K562 (cell line): ENCODE measurements at places on chromosomes 7 and 10.

DNA sequence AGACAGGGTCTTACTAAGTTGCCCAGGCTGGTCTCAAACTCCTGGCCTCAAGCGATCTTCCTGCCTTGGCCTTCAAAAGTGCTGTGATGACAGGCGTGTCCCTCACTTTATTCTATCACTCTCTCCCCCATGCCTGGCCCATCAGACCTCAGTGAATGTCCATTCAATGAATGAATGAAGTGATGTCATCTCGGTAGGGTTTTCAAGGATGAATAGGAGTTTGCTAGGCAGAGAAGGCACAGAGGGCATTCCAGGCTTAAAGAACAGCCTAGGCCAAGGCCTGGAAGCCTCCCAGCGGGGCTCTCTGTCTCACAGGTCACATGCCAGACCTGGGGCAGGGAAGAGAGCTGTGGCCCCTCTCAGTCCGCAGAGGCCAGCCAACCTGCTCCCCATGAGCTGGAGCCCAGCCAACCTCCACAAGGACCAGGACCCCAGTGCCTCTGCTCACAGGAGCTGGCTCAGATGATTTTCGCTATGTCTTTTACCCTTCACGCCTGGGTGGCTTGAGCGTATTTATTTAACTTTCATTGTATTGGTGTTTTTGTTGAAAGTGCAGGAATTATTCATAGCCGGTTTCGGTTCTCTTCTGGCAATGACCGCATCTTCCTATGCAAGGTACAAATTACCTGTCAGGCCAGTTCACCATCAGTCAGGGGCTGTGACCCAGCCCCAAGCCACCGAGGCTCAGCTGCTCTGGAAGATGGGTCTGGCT, 11.8 kb upstream of the TNRC18 start:
- DNase-seq = no peak

DNA sequence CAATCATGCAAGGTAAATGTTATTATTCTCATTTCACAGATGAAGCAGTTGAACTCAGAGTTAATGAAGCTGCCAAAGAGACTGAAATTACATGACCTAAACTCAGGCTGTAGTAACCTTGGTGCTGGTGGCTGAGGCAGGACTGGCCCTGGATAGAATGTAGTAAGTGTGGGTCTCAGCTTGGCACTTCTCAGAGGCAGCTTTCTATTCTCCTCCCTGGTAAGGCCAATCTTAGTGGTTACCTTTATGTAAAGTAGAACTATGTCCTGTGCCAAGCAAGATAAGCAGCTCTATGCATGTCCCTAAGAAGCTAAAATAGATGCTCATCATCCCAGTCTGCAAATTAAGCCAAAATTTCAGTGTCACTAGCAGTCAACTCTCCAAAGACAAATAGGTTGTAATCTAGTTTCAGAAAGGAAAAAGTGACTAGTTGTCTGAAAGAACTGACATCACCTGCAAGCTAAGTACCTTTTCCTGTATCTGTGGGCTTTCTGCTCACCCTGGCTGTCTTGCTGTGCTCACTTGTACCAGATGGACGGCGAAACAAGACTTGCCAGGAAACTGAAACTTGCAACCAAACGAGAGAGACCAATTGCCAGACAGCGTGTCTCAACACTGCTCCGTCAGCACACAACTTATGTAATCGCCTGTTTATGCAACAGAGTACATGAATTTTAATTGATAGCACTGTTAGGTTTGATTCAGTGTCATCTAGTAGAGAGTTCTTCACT, 43.7 kb downstream of the CH25H start:
- DNase-seq = no peak

DNA sequence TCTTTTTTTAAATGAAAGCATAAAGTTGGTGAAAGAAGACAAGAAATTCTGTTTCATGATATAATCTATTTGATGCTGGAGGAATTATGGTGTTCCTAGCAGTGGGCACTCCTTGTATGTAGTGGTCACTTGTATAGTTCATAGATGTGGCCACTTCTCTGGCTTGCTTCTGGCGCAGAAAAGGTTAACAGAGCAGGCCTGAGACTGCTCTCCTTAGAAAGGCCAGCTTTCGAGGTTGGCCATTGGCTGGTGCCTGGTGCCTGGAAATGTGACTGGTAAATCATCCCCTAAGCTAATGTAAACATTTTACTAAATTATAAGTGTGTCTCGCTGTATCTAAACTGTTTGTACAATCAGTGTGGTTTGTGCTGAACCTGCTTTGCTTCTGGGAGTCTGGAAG, 276.1 kb downstream of the PHTF2 start:
- DNase-seq = no peak

DNA sequence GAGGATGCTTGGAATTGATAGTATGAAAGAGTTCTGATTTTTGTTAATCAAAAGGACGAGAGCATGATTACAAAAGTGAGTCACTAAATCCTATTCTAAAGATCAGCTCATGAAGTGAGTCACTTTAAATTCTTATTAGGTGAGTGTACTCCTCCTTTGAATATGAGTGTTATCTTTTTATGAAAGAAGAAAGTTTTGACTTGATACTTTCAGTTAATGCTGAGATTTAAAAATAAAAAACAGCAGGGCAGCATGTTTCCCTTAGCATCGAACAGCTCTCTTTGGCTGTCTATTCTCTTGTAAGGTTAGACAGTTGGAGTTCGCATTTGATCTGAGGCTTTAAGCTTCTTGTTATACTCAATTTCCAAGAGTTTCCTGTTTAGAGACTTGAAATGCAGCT, 222.0 kb downstream of the TWIST1 start:
- no peak for DNase-seq

DNA sequence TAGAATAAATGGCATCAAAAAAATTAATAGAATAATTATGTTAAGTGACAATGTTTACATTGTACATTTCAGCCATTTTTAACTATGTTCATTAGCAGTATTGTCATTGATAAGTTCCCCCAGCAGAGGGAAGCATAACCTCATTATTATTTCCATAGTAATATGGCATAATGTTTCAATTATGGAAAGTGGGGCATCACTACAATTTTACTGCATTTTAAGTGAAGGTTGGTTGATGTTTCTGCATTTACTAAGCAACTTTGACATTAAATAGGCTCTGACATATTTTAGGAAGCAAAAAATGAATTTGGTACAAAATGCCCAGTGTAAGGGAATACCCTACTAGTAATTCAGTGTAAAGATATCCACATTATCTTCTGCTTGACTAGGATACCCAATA, 218.3 kb downstream of the SEMA3A start:
- peak; percentile 48 for DNase-seq

DNA sequence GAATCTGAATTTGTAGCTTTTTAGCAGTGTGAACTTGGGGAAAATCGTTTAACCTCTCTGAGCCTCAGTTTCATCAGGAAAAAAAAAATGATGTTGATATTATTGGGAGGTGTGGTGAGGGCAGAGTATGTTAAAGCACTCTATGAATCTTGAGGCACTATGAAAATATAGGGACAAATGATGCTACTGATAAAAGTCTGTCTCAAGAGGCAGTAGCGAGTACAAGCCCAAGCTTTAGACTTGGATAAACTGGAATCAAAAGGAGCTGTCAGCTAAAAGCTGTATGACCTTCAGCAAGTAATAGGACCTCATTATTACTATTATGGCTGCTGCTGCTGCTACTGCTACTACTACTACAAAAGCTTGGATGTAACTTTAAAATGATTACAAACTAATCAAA, 8.4 kb downstream of the ZNF277 start:
- no peak for DNase-seq

- DNase-seq = no peak
Observed at GRCh38 chr10:49624629-49625028, 10.8 kb downstream of the CHAT start.

- DNase-seq = no peak
Observed at GRCh38 chr7:142150869-142151268, 39.4 kb downstream of the MGAM2 start.

- DNase-seq = no peak
Observed at GRCh38 chr7:15916681-15917380, 230.3 kb upstream of the MEOX2 start.

- DNase-seq = no peak
Observed at GRCh38 chr7:64874562-64875250, 28.4 kb upstream of the ZNF273 start.

DNA sequence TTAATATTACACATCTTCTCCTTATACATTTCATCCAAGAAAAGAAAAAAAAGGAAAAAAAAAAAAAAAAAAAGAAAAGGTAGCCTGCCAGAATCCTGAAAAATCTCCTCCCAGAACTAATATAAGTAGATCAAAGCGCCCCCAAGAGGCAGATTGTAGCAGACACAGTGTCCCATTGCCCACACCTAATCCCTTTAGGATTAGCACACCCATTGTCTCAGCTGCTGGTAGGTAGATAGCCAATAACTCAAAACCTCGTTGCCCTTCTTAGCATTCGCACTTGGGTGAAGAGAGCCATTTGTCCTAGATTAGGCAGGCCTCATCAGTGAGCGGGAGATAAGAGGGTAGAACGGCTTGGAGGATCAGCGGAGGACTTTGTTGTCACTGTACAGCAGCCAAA, 100.2 kb upstream of the SORCS1 start:
- DNase-seq = peak; percentile 6

DNA sequence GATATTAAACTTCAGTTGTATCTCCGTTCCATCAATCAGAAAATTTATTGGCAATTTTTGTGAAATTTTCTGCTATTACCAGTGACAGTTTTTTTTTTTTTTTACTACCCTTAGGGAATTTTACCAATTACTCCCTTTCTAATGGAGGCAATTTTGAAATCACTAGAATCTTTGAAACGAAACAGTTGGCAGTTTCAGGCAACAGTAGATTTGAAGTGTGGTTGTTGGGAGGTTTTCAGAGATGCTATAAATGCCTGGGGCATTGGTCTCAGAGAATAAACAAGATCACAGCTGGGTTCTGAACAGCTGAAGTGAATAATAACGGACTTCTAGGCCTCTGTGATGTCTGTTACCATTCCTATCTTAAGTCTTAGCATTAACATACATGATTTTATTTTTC, 535.9 kb upstream of the POT1 start:
- DNase-seq = no peak

DNA sequence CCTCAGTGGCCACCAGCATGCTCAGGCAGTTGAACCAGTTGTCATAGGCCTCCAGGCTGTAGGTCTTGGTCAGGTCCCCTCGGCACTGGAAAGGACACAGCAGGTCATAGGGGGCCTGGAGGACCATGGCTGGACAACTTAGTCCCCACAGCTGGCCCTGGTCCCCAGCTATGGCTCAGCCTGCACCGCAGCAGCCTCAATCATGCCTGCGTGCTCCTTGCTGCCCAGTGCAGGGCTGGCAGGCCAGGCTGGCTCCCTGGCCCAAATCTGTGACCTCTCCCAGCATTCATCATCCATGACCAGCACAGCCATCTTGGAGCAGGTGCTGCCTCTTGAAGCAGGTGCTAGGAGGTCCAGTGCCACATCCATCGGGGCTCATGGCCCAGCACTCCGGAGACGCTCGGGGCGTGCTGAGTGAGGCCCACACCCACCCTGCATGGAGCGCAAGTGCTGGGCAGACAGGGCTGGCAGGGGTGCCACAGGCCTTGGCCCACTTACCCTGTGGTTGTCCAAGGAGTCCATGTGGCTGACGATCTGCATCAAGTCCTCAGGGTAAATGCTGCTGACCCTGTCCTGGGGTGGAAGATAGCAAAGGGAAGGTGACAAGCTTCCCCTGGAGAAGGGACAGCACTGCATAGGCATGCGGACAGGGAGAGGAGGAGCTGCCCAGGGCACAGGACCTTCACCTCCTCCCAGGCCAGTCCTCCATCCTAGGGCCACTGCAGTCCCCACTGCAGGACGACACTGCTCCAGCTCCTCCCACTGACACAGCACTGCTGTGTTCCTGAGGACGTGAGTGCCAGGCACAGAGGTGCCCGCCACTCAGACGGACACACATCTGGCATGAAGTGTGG, 61.7 kb downstream of the CSGALNACT2 start:
- no peak for DNase-seq

GRCh38 chr7:117319181-117319580, 3.7 kb downstream of the WNT2 start:
- DNase-seq = no peak
